ENCODE measurements at places on chromosomes 12 and 14.
A peak's percentile ranks its signal among the peaks of the same experiment; 100 is the strongest.

- DNase-seq: no peak
Measured at GRCh38 chr12:105384916-105385535, 54.5 kb downstream of the C12orf75 start.

DNA sequence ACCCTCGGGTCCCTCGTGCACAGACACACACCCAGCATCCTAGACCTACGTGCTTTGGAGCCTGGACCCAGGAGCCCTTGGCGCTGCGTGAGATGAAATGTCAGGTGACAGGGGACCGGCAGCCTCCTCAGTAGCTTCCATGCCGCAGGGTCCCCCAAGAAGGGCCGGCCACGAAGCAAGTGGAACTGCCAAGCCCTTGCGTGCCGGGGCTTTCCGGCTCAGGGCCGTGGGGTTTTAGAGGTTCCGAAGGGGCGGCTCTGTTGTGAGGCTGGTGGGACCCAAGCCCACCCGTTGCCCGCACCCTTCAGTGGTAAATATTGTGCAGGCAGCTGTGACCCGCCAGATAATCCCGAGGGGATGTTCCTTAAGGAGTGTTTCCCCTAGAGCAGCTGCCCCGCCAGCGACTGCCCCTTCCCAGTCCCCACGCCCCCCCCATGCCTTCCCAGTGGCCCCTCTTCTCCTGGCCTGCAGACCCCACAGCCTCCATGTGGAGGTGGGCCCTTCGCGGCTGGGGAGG is 133.7 kb downstream of the ADGRD1 start:
- no peak for DNase-seq

GRCh38 chr14:105171004-105171673 is 2.6 kb upstream of the JAG2 start:
- peak; percentile 27 for DNase-seq

- DNase-seq: no peak
Measured at GRCh38 chr12:69324797-69325466, 23.2 kb upstream of the LYZ start.

GRCh38 chr14:76767681-76768656 is 6.7 kb downstream of the VASH1 start:
- DNase-seq: peak; percentile 10

- no peak for DNase-seq
Measured at GRCh38 chr12:28409892-28410291, 219.6 kb downstream of the CCDC91 start.

GRCh38 chr14:64556526-64556925 is 6.8 kb downstream of the PPP1R36 start:
- no peak for DNase-seq

DNA sequence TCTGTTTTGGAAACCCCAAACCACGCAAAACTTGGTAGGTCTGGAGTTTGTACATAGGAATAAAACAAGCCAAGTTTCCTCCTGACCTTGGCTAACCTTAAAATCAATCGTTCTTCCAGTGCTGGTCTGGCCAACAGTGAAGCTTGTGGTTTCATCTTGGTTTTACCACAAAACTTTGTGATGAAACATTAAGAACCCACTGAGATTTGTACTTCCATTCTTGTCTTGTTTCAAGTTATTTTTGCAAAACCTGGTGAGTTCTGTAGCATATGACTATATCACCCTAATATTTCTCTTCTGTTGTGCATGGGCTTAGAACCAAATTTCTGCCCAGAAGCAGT is 26.4 kb downstream of the SIX1 start:
- DNase-seq: no peak

- DNase-seq: no peak
Measured at GRCh38 chr14:23348297-23348655, 4.4 kb downstream of the SLC22A17 start.

GRCh38 chr12:80441921-80442320 is 2.1 kb upstream of the PTPRQ start:
- DNase-seq: no peak

DNA sequence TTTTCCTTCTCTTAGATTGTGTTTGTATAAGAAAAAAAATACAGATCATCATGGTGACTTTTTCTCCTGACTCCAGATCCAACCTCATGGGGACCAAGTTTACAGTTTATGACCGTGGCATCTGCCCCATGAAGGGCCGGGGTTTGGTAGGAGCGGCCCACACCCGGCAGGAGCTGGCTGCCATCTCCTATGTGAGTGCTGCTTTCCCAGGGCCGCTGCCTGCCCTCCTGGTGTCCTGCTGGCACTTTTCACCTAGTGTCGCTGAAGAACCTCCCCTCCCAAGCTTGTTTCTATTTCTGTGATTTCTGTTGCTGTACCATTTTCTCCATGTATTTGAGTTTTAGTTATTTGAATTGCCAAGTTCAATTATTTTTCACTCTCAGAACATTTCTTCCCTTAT is 24.8 kb upstream of the TEAD4 start:
- no peak for DNase-seq

DNA sequence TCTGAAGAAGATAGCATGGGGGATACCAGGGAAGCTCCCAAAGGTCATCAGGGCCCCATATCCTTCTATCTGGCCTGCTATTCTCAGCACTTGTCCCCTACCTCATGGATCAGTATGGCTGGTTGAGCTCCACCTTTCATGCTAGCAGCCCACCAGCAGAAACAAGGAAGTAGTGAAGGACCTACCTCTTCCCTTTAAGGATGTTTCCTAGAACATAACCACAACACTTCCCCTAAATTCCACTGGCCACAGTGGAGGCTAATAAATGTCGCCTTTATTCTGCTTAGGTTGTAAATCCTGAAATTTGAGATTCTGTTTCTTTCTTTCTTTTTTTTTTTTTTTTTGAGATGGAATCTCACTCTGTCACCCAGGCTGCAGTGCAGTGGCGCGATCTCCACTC is 128.6 kb upstream of the PARP11 start:
- no peak for DNase-seq

DNA sequence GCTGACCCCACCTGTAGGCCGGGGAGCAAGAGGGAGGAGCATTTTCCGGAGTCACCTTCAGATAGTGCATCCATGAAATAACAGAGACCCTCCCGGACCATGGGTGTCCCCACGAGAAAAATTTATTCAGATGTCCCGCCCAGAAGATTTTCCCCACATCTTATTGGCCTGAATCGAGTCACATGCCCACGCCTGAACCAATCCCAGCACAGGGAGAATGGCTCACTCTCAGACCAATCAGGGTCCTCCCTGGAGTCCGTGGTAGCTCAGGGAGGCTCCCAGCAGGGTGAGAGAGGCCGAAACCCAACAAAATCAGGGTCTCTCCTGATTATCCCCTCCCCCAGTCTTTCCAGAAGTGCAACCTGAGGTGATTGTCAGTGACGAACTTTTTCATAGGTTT is 16.4 kb upstream of the NCOR2 start:
- no peak for DNase-seq

GRCh38 chr14:24233538-24233866 is 773 bp downstream of the GMPR2 start:
- DNase-seq: no peak

DNA sequence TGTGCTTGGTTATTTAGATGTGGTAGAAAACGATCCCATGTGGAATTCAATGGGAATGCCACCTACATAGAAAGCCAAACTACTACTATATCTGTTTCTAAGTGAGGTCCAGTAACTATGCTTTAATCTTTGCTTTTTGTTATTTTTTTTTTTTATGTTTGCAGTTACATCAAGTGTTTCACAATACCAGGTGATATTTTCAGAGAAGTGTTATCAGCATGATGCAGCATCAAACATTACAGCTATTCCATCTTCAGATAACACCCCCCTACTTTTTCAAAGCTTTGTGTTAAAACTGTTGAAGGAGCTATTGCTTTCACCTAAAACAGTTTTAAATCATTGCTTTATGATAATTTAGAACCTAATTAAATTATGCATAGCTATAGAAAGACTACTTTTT is 163.8 kb upstream of the SLC16A7 start:
- no peak for DNase-seq

DNA sequence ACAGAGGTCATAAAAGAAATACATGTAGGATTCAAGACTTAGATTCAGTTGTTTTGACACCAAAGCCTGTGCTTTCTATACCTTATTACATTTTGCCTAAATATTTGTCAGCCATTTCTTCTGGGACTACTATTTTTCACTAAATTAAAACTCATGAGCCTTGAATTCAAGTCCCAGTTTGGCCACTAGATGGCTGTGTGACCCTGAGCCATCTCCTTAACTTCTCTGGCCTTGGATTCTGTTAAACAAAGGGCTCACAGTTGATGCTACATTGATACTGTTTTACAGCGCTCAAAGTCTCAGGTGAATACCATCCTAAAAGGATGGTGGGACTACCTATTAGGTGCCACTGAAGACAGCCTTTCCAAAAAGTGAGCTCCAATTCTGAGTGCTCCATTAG is 39.6 kb upstream of the CCDC198 start:
- no peak for DNase-seq

- no peak for DNase-seq
Measured at GRCh38 chr14:23186913-23187654, 3.6 kb upstream of the SLC7A8 start.

- no peak for DNase-seq
Measured at GRCh38 chr14:100375266-100375962, 52.3 kb downstream of the SLC25A47 start.

DNA sequence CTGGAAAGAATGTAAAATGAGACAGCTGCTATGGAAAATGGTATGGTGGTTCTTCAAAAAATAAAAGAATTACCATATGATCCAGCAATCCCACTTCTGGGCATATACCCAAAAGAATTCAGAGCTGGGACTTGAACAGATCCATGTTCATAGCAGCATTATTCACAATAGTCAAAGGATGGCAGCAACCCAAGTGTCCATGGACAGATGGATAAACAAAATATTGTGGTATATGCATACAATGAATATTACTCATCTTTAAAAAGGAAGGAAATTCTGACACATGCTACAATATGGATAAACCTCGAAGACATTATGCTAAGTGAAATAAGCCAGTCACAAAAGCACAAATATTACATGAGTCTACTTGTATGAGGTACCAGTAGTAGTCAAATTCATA is 9.1 kb downstream of the RAB2B start:
- no peak for DNase-seq

GRCh38 chr12:29287622-29288021 is 93.3 kb downstream of the ERGIC2 start:
- no peak for DNase-seq

- DNase-seq: no peak
Measured at GRCh38 chr12:125487336-125487735, 422.1 kb downstream of the AACS start.

DNA sequence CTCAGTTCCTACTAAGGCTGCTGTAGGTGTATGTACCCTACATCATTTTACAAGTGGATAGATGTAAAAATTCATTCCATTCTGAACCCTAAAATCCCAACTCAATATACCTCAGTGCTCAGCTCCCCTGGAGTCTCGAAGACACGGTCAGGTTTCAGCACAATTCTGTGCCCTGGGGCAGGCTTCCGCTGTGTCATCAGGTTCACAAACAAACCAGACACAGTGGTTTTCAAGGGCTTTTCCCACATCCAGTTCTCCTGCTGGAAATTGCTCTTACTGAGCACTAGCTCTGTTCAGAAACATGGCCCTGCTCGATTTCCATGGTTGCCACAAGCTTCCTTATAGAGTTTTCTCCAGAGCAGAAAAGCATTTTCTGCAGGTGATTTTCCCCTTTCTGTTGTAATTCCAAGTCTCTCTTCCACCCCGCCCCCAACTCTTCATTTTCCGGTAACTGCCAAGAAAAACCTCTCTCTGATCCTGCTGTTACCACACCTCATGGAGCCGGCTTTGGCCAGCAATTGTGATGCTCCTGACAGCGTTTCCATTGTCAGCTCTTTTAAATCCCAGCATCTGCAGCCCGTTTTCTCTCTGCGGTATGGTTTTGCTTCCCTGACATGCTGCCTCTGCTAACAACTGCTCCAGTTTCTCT is 483.0 kb upstream of the CCDC196 start:
- no peak for DNase-seq
